ENCODE measurements at places on chromosomes 5 and 9. TPM values are rescaled to one million over a fixed set of nuclear protein-coding genes. Genes with fewer than 3 reads are reported as not detected.

IFT74 gene
- 21.0 TPM for total RNA-seq

ATP10B gene
- total RNA-seq, result not detected

NPR2 gene
- total RNA-seq, result 23.0 TPM

DNA sequence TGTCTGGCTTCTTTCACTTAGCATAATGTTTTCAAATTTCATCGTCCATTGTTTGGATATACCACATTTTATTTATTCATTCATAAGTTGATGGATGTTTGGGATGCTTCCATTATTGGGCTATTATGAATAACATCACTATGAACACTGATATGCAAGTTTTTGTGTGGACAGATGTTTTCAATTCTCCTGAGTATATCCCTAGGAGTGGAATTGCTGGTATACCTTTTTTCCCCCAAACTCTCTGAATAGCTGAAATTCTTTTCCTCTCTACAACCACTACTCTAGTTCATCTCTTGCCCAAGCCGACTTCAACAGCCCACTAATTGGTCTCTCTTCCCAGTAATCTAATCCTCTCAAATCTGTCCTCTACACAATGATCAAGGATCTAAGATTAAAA, 4.7 kb upstream of the ZFR start:
- DNase-seq, result no peak

- DNase-seq, result no peak
Observed at GRCh38 chr5:32476891-32477290, 32.4 kb upstream of the ZFR start.

- DNase-seq, result no peak
Observed at GRCh38 chr9:105248691-105249090, 4.2 kb downstream of the SLC44A1 start.

DNA sequence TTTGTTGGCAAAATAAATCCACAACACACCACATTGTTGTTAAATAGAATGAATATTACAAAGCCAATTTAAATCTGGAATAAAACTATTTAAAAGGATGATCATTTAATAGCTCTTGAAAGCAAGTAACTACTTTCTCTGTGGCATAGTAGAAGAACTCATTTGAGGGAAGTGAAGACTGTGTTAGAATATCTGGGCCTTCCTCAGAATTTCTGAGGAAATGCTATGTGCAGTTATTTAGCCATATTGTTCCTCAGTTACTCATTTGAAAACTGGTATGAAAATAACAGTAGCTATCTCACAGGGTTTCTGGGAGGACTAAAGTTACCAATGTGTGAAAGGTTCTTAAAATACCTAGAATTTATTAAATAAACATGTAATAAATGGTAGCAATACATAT, 595.8 kb downstream of the PSAT1 start:
- DNase-seq, result no peak

DNA sequence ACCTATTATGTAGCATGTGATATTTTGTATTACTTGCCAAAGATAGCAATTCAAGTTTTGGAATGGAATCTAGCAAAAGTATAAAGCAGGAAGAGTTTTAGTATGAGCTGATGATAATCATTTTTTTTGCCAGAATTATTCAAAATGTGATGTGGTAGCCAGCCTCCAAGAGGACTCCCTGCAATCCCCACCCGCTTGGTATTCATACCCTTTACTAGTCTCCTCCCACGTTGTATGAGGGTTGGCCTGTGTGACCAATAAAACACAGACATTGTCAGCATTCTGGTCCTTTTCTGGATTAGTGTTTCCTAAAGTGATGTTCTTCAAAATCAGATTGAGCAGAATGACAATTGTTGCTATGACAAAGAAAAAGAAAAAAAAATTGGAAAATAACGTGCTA, 63.8 kb downstream of the TARS1 start:
- DNase-seq, result no peak

GRCh38 chr9:112809351-112809848, 58.8 kb downstream of the SNX30 start:
- DNase-seq, result no peak

GRCh38 chr5:2352101-2352861, 399.2 kb downstream of the IRX2 start:
- no peak for DNase-seq

- DNase-seq, result peak; percentile 54
Observed at GRCh38 chr9:38641985-38642864, 21.8 kb upstream of the ANKRD18A start.

All from LHCN-M2 (cell line).